ENCODE measurements at places on chromosomes 12 and 14. TPM values are rescaled to one million over a fixed set of nuclear protein-coding genes. Genes with fewer than 3 reads are reported as not detected.

- H3K4me1 ChIP-seq, result no peaks in the 10 kb centered on the region
- no peaks in the 10 kb centered on the region for H3K27me3 ChIP-seq
- H3K27ac ChIP-seq, result no peak within 1 kb of the TSS
- H3K4me3 ChIP-seq, result peak within 1 kb of the TSS; percentile 35
- no peak for DNase-seq
Observed at GRCh38 chr12:91111366-91112325, at the start of gene LUM. LUM (minus strand) TSS chr12:91111494; CDS start chr12:91108979, 2,515 bp downstream.

- no peak overlapping the region for H3K4me3 ChIP-seq
- no peaks in the 10 kb centered on the region for H3K4me1 ChIP-seq
- H3K36me3 ChIP-seq, result peaks cover 7% of the 10 kb centered on the region
- no peak for DNase-seq
- H3K27ac ChIP-seq, result no peak overlapping the region
- no peaks in the 10 kb centered on the region for H3K27me3 ChIP-seq
Observed at GRCh38 chr12:96246926-96247505, 52.8 kb downstream of the ELK3 start.

GRCh38 chr14:64572386-64573104, 22.8 kb downstream of the PPP1R36 start:
- no peaks in the 10 kb centered on the region for H3K27me3 ChIP-seq
- DNase-seq, result no peak
- no peak overlapping the region for H3K4me3 ChIP-seq
- H3K36me3 ChIP-seq, result no peaks in the 10 kb centered on the region
- H3K27ac ChIP-seq, result peak overlapping the region; percentile 42

DNA sequence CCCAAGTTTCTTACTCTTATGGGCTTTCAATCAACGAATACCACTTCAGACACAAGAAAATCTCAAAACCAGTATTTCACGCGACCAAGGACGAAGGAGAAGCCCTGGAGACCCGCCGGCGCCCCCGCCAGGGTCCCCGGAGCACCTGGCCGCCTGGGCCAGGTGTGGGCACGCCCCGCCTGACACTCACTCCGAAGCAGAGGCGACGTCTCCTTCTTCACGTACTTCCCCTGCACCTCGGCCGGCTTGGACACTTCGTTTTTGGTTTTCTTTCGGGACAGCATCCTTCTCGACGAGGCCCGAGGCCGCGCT, 466 bp downstream of the SAV1 start:
- H3K4me3 ChIP-seq, result peak overlapping the region; percentile 81
- peak overlapping the region; percentile 92 for H3K27ac ChIP-seq
- no peak for DNase-seq
- H3K4me1 ChIP-seq, result peaks cover 28% of the 10 kb centered on the region
- no peaks in the 10 kb centered on the region for H3K36me3 ChIP-seq
- no peaks in the 10 kb centered on the region for H3K27me3 ChIP-seq

The PIWIL1 gene
- total RNA-seq, result not detected

The OTOGL gene
- total RNA-seq, result 0.81 TPM

The P2RX7 gene
- total RNA-seq, result 4.0 TPM

All from thoracic aorta (tissue), 2 donors.